ENCODE measurements at places on chromosomes 11 and 22.

GRCh38 chr11:96338910-96339705 lies 3.9 kb downstream of the MAML2 start:
- peak; percentile 93 for DNase-seq

DNA sequence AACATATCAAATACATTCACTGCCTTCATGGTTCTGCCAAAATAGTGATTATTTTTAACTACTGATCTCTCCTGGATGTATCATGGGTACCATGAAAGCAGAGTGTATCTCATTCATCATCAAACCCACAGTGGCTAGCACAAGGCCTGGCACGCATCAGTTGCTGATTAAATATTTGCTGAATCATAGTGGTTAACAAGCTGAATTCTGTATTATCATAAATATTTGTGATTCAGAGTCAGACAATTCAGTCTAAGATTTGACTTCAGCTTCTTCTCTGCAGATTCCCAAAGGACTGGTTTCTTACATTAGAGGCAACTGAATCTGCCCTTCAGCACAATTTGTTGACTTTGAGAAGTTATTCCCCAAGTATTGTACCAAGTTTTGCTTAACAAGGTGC lies 715.8 kb upstream of the LRRC4C start:
- no peak for DNase-seq

DNA sequence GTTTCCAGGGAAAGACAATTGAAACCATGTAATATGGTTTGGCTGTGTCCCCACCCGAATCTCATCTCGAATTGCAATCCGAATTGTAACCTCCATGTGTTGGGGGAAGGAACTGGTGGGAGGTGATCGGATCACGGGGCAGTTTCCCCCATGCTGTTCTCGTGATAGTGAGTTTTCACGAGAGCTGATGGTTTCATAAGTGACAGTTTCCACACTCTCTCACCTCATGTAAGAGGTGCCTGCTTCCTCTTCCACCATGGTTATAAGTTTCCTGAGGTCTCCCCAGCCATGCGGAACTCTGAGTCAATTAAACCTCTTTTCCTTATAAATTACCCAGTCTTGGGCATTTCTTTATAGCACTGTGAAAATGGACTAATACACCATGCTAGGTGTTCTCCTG lies 148.3 kb upstream of the CADM1 start:
- peak; percentile 68 for DNase-seq

DNA sequence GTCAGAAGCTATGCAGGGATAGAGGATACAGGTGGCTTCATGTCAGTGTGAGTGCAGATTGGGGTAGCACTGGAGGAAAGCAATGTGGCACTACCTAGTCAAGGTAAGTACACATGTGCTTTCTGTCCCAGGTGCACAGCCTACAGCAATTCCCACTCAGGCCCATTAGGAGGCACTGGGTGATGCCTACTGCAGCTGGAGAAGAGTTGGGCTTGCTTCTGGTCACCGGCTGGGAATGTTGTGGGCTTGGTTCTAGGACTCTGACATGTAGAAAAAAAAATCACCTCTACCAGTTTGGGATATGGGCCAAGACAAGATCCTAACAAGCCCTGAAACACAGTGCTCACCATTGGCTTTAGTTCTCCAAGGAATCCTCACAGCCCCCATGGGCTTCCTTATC lies 69.7 kb downstream of the TENM4 start:
- DNase-seq: no peak

DNA sequence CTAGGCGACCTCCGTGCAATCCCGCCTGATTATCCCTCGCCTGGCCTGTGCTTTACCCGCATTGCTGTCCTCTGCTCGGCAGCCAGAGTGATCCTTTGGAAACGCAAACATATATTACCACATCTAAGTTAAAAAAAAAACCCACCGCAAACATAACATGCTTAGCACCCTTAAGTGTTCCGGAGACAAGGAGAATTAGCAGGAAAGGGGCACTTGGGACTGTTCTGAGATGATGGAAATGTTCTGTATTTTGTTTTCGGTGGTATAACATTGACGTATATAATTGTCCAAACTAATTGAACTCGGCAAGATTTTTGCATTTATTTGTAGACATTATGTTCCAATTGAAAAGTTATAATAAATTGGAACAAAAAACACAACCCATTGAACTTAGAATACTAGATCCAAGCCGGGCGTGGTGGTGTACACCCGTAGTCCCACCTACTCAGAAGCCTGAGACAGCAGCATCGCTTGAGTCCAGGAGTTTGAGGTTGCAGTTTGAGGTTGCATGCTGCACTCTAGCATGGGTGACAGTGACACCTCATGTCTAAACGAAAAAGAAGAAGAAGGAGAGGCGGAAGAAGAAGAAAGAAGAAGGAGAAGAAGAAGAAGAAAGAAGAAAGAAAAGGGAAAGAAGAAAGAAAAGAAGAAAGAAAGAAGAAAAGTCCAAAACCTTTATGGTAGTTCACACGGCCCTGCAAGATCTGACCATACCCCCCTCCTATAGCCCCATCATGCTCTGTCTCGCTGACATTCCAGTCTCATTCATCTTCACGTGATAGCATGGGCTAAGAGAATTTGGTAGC lies 604 bp upstream of the POLR3H start:
- DNase-seq: no peak

DNA sequence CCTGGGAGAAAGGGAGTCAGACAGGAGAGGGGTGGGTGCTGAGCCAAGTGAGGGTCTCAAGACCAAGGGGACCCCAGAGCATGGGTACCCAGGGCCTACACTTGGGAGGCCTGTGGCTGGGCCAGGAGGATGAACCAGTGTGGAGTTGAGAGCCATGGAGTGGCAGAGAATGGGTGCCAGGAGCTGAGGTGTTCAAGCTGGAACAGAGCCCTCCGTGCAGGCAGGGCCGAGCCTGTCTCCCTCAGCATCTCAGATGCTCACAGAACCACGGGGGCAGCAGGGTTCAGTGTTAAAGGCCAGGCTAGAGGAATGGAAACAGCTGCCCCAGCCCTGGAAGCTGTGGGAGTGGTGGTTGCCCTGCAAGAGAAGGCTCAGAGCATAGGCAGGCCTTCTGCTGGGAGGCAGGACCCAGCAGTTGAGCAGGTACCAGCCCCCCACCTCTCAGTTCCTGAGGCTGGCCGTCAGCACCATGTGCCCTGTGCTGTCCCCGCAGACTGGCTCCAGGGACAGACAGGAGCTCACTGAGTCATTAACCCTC lies 32.3 kb downstream of the RSPH14 start:
- no peak for DNase-seq

- no peak for DNase-seq
These were observed 125.0 kb downstream of the RASSF10 start for GRCh38 chr11:13134066-13134465.

GRCh38 chr11:38791346-38791961 lies 2193.4 kb upstream of the RAG2 start:
- peak; percentile 60 for DNase-seq

GRCh38 chr22:43090130-43090789 lies 1.1 kb upstream of the TTLL1 start:
- DNase-seq: peak; percentile 94

GRCh38 chr11:61256710-61257482 lies 15.9 kb downstream of the PGA5 start:
- peak; percentile 77 for DNase-seq

GRCh38 chr11:58813693-58814092 lies 30.8 kb downstream of the GLYATL2 start:
- no peak for DNase-seq

GRCh38 chr11:96101146-96101545 lies 177.2 kb upstream of the MTMR2 start:
- no peak for DNase-seq

DNA sequence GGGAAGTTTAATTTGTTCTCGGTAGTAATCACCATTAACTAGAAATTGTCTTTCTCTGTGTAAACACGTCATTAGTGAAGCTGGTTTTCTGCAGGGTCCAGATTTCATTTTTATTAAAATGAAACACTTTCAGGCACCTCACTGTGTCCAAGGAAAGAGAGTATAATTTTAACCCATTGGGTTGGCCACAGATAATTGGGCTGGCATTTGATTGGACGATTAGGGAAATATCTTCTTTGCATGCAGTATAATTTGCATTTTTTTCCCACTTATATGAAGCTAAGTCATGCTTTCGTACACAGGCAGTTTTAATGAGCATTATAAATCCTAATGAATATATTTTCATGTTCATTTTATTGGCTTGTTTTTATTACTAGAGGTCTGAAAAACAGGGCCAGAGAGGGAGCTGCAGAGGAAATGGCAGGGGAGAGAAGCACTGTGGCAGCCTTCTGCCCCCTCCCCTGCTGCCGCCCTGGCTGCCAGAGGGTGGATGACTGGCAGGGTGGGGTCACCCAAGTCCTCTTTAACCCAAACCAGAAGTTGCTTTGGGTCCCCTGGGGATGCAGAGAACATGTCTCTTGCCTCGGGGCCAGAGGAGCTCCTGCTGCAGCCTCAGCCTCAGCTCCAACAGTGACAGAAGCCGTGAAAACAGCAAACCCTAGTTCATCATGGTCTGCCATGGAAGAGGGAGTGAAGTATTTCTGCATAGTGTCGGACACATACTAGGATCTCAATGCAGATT lies 93.9 kb downstream of the PKNOX2 start:
- no peak for DNase-seq

DNA sequence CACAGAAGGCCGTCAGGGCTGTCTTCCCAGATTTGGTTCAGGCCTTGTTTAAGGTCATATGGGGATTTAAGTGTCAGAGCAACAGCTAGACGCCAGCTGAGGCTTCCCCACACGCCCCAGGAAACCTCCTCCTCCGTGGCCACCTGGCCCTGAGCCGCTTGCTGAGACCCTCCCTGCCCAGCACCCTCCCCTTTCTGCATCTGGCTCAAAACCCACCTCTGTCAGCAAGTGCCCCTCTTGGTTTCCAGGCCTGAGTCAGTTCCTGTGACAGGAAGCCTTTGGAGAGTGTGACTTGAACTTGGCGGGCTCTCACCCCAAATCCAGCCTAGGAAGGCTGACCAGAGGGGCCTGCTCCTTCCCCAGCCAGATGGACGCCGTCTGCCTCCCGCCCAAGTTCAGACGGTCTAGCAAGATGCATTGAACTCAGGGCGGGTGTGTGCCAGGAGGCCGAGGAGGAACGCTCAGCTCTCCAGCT lies 561 bp downstream of the FXYD2 start:
- no peak for DNase-seq

DNA sequence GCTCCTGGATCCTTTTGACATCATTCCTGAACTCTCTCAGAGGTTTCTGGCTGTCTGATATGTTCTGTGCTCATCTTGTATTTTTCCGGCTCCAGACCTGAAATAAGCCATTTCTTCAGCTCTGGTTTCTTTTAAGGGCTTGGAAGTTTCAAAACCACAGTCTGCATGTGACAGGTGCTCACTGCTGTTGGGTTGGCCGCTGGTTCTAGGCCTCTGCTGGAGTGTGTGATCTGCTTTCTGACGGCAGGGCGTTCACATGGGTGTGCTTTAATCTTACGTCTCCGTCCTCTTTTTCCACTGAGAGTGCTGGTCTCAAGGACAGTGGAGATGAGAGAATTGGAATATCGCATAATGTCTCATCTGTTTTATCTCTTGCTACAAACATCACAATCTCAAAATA lies 10.3 kb downstream of the ZBED4 start:
- no peak for DNase-seq

DNA sequence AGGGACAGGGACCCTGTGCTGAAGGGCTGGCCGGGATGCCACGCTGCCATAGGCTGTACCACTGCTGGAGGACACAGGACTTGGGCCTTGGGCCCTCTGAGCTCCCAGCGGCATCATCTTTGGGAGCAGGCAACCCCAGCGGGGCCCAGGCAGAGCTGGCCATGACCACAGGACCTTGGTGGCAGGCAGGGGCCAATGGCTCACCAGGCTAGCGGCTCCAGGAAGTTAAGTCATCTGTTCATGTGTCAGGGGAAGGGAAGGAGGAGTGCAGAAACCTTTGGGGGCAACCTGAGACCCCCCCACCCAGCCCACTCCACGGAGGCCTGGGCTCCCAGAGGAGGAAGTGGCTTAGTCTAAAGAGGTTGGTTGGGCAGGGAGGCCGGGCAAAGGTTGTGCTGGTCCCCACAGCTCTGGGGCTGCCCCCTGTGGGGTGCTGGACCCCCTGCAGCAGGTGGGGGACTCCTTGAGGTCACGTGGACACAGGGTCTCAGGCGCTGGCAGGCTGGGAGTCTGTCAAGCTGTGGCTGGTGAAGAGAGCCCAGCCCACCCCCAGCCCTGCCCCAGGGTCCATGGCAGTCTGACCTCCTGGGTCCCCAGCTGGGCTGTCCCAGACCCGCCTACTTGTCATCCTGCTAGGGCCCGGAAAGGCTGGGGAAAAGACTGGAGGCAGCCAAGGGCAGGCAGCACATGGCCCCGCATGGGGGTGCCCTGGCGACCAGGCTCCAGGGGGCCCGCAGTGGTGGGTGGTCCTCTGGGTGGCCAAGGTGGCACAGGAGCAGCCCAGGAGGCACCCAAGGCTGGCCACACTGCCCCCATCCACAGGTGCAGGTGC lies 184.3 kb downstream of the IGLL1 start:
- no peak for DNase-seq

DNA sequence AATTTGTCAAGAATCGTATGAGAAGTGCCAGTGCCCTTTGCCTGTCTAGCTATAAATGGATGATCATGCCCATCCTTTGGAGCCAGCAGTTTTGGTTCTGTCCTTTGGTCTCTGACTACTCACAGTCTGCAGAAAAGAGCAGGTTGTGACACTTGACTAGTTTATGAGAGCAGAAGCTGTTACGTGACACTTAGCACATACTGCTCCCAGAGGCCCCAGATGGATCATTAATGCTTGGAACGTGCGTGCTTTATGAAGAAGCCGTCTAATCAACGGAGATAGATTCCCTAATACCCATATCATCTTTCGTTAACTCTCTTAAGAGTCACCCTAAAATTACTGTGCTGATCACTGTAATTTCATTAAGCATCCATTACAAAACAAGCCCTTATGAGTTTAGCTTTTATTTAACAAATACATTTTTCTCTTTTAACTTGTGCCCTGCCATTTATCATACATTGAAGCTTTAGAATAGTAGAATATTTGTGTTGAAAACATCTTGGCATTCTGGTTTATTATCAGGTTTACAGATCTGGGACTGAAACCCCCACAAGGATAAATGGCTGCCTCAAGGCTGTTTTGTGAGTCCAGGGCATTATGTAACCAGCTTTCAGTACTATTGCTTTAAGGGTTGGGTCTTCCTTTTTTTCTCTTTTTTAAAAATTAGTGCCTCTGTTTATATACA lies 47.0 kb upstream of the ADORA2A start:
- no peak for DNase-seq

DNA sequence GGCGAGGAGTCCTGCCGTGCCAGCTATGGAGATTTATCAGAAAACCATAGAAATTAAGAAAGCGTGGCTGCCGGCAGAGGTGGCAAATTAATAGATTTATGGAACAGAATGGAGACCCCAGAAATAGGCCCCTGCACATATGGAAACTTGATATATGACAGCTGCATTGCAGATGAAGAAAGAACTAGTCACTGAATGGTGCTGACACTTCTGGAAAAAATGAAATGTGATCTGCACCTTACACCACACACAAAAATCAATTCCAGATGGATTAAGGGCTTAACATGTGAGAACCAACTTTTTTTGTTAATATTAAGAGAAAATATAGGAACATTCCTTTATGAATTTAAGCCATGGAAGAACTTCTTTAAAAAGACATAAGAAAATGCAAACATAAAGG lies 40.3 kb upstream of the TSKU start:
- DNase-seq: no peak
